ENCODE measurements at places on chromosomes 12 and 14. TPM values are rescaled to one million over a fixed set of nuclear protein-coding genes. Genes with fewer than 3 reads are reported as not detected.

The CD163L1 gene
- 1.1 TPM for total RNA-seq

DNA sequence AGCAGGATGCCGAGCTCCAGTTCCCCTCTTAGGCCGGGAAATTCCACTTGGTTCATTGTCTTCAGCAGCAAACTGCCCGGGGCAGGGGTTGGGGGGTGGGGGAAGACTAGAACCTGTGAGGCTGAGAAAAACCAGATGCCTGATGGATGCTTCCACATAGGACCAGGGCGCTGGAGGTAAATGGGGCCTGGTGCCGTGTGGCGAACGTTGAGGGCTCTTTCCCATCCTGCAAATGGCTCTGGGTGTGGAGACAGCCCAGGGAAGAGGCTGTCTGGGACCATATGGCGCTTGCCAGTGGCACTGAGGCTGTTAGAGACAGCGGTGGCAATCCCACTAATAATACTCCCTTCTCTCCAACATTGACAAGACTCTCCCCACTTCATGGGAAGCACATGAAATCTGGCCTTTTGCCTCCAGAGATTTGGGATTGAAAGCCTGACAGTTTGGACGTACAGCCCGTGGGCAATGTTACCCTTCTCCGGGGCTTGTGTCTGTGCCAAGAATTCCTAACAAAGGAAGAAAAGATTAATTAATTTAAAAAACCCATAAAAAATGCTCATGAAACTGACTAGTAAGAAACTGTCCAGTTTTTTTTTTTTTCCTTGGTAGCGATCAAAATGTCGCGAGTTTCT lies 44.5 kb downstream of the MAP1LC3B2 start:
- no peak for DNase-seq

DNA sequence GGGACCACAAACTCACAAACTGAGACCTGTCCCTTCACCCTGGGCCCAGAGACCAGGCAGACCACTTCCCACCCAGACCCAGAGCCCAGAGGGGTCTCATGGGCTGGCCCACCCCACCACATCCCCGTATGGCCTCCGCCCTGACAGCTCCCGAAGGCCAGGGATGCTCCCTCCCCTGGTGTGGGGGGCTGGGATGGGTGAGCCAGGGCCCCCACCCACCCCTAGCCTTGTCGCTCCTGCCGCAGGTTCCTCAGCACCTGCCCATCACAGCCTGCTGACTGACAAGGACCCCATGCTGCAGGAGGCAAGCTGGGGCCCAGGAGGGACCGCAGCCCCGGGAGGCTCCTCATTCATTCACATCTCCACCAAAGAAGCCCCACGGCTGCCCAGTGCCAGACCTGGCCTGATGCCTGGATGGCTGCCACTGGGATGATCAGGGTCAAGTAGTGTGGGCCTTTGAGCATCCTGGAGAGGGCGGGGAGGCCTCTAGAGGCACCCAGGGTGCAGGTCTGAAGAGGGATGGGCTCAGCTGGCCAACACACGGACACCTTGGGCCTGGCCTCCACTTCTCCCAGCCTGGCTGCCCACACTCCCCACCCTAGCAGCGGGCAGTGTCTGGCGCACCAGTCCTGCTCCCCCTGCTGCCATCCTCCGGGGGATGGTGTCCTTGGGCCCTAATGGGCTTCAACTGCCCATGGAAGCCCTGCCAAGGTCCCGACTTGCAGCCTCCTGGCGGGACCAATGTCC lies 24.7 kb upstream of the GPR132 start:
- no peak for DNase-seq

The MIP gene
- total RNA-seq = not detected

The GPR84 gene
- not detected for total RNA-seq

The ZNF219 gene
- total RNA-seq = 8.0 TPM

The ASCL1 gene
- not detected for total RNA-seq

Data from CD4-positive, alpha-beta memory T cell (primary cell).